ENCODE measurements at places on chromosomes 11 and 22.
A peak's percentile ranks its signal among the peaks of the same experiment; 100 is the strongest.

DNA sequence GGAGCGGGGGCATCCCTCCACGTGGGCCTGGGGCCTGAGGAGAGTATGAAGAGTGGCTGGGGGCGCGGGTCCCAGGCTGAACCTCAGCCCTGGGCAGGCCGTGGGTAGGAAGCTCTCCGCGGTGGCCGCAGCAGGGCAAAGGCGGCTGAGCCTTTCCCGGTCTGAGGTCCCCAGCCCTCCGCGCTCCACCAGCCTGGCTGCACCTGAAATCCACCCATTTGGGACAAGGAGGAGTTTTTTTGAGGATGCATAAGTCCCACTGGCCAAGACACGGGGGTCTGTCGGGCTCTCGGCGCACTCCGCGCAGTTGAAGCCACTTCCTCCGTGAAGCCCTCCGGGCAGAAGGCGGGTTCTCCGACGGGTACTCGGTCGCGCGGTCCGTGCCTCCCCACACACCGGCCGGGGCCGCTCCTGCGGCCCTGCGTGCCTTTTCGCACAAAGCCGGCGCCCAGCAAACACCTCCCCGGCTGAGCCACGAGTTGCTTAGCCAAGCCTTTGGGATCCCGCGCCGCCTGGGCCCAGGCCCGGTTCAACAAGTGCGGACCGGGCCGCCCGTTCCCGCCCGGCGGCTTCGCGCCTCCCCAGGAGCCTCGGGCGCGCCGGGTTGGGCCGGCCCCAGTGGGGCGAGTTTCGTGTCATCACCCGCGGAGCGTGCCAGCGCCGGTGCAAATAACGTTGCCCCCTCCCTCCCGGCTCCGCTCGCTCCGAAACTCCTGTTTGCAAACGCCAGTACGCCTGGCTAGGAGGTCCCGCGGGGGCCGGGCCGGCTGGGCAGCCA lies 666 bp upstream of the OVOL1 start:
- DNase-seq = no peak

DNA sequence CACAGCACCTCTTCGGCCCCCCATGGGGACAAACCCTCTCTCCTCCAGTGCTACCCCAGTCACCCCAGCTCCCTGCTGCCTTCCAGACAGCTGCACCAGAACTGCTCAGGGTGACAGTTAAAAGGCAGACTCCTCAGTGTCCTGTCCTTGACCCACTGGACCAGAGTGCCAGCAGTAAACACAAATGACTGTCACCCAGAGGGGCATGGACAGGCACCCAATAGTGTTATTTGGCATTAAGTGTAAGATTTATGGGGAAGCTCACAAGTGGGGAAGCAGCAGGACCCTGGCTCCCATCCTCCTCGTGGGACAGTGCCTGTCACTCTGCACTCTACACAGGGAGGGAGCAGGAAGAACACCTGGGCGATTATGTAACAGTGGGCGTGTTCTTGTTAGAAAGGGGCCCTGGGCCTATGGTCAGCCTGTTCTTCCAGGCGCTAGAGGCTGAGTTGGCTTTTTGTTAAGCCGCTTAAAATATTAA lies 5.0 kb downstream of the RPS19BP1 start:
- no peak for DNase-seq

GRCh38 chr11:2268729-2269600 lies 1.4 kb downstream of the ASCL2 start:
- DNase-seq = peak; percentile 16

GRCh38 chr11:1153951-1154493 lies 3.7 kb upstream of the MUC5AC start:
- DNase-seq = no peak

GRCh38 chr11:73425108-73425507 lies 48.9 kb downstream of the RELT start:
- no peak for DNase-seq

GRCh38 chr11:66006891-66007176 lies 4.5 kb downstream of the BANF1 start:
- DNase-seq = no peak

- DNase-seq = no peak
Measured at GRCh38 chr11:45181889-45182550, 35.6 kb downstream of the PRDM11 start.

DNA sequence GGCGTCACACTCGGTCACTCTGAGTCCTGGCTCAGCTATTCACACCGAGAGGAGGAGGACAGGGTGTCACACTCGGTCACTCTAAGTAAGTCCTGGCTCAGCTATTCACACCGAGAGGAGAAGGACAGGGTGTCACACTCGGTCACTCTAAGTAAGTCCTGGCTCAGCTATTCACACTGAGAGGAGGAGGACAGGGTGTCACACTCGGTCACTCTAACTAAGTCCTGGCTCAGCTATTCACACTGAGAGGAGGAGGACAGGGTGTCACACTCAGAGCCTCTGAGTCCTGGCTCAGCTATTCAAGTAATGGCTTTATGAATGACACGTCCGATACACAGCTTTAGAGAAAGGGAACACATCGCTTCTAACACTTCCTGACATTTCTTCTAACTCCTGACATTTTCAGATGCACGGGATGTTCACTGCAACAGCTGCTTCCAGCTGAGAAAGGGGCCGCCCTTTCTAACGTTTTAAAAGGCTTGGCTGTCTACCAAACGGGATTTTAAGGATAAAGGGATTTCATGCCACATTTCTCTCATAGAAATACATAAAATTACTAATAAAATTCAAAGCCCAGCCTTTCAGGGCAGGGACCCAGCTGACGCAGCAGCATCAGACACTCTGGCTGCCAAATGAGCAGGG lies 28.1 kb downstream of the DRD4 start:
- no peak for DNase-seq

GRCh38 chr11:1913271-1914060 lies 6.0 kb upstream of the TNNT3 start:
- no peak for DNase-seq

DNA sequence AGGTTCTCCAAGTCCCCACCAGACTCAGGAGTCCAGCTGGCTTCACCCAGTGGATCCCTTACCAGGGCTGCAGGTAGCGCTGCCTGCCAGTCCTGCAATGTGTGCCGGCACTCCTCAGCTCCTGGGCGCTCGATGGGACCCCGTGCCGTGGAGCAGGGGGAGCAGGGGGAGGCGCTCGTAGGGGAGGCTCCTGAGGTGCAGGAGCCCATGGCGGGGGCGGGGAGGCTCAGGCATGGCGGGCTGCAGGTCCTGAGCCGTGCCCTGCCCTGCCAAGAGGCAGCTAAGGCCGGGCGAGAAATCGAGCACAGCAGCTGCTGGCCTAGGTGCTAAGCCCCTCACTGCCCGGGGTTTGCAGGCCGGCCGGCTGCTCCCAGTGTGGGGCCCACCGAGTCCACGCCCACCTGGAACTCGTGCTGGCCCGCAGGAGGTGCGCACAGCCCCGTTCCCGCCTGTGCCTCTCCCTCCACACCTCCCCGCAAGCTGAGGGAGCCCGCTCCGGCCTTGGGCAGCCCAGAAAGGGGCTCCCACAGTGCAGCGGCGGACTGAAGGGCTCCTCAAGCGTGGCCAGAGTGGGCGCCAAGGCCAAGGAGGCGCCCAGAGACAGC lies 792.9 kb upstream of the CCDC179 start:
- no peak for DNase-seq

DNA sequence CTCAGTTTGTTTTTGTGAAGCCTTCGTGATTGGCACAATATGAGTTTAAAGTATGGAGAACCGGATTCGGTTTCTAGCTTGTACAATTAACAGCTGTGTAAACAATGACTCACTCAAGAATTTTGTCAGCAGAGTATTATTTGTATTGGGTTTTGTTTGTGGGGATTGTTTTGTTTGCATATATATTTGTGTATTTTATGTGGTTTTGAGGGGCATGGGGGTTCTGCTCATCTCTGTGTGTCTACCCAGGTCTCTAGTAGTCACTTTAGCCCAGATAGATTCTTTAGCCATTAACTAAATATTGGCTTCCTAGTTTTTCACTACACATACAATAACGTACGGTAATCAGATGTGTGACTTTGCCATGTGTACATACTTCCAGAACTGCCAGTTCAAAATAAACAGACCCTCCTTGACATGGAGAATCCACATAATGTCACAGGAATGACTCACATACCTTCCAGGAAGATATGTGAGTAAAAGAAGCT lies 7.5 kb upstream of the MS4A7 start:
- no peak for DNase-seq

DNA sequence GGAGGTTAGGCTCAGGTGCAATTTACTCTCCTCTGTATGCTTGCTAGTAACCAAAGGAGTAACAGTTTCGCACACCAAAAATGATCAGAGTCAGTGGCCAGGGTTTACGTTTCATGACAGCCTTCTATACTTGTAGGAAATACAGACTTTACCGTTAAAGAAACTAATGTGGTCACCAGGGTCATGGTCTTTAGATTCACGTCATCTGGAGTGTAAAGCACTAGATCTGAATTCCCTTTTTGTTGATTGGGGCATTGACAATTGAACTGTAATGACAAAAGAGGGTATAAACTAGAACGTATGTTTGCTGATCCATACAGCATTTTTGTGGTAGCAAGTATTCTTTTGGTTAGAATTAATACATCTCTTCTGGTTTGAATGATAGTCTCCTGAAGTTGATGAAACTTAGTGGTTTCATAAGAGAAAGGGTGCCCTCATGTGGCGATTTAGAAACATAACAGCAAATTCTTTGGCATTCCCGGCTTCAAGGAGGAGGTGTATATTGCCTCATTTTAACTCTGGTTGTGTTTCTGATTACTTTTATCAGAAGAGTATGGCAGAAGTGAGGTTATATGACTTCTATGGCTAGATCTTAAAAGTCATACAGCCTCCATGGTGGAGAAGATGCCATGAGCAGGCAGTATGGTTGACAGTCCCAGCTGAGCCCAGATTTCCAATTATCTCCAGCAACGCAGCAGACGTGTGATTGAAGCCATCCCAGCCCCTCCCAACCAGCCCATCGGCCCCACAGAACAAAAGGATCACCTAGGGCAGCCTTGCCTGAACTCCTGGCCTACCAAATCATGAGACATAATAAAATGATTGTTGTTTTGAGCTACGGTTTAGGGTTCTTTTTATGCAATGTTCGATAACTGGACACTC lies 35.1 kb downstream of the MMP7 start:
- DNase-seq = no peak

GRCh38 chr11:105923252-105923651 lies 98.8 kb downstream of the MSANTD4 start:
- DNase-seq = no peak

GRCh38 chr11:109040303-109040702 lies 375.4 kb downstream of the DDX10 start:
- no peak for DNase-seq

GRCh38 chr11:26820739-26821138 lies 98.9 kb upstream of the SLC5A12 start:
- DNase-seq = no peak

- no peak for DNase-seq
Measured at GRCh38 chr11:7968686-7969085, 3.4 kb upstream of the NLRP10 start.
